ENCODE measurements at places on chromosomes 7 and 10.

GRCh38 chr7:101479217-101479616, 116.5 kb downstream of the COL26A1 start:
- ATAC-seq, result no peak

DNA sequence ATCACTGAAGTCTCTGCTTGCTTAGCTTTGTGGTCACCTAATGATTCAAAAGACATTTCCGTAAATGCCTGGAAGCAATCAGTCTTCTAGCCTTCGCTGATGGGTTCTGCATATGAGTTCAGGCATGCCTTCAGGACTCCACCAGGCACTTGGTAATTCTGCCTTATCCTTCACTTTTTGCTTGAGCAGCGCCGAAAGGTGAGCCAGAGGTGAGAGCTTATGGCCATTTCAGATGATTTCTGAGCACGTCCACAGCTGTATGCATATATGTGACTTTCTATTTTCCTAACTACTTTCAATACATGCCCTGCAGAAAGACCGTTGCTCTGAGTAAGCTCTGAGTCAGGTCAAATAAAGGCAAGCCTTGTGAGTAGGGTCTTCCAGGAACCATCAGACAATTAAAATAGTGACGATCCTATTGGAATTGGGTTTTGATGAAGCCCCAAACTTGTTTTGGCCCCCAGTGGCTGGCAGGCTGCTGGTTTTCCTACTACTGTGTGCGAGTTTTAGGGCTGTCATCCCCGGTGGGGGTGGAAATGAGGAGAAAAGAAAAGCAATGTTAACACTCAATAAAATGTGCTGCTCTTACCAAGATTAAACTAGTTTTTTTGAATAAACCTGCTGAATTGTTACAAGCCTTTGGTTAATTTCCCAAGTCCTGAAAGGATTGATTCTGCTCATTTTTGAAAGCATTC, 154.4 kb upstream of the AKR1E2 start:
- ATAC-seq, result peak; percentile 98

GRCh38 chr7:31052841-31053601, 913 bp downstream of the ADCYAP1R1 start:
- no peak for ATAC-seq

DNA sequence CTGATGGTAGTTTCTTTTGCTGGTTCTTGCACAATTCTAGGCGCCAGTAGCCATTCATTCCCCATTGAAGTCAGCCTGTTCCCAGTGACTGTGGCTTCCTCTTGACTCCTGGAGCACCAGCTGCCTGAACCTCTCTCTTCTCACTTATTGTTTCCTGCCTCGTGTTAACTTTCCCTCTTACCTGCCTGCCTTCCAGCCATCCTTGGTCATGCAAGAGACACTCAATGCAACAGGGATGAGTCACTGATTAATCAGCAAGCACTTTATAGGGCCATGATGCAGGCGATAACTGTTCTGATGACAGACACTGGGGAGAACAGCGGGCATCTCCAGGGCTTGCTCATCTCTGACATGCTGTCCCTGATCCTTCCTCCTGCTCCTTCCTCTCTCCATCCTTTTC, 122.0 kb downstream of the PLCE1 start:
- peak; percentile 31 for ATAC-seq

DNA sequence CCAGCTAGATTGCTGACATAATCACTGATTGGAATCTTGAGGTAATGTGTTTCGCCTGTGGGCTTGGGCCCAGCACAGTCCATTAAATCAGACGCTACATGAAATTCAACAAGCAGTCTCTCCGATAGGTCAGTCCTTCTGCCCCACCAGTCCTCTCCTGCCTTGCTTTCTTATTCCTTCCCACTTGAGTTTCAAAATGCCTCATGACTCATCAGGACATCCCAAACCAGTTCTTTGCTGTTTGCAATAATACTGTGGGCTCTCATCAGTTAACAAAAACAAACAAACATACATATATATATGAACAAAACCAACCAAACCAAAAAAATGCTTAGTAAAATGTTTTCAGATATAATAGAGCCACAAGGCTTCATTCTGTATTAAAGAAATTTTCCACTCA, 599.0 kb downstream of the SORCS1 start:
- ATAC-seq, result peak; percentile 55

- no peak for ATAC-seq
Observed at GRCh38 chr10:30466445-30466844, 32.5 kb downstream of the MAP3K8 start.

DNA sequence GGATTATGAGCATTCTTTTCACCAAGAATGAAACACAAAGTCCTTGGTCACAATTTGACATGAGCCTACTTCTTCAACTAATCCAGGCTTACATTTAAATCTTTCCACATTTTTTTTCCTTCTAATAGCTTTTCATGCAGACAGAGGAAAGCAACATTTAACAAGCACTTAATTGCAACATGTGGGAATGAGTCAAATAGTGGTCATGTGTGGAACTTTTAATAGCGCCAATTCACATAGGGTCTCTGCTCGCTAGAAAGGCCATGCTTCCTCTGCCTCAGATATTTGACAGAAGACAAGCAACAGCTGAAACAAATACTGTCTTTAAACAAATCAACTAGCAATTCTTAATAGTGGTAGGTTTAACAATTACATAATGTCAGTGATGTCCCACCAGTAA, 285.9 kb upstream of the ETV1 start:
- ATAC-seq, result no peak

DNA sequence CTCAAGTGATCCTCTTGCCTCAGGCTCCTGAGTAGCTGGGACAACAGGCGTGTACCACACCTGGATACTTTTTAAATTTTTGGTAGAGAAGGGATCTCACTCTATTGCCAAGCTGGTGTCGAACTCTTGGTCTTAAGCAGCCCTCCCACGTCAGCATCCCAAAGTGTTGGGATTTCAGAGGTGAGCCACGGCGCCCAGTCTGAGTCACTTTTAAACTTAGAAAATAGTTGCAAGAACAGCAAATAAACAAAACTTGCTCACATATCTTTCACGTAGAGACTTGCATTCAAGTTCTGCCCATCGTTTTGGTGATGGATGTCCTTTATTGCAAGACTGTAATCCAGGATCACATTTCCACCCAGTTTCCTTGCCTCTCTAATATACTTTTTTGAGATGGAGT, 16.6 kb downstream of the GTF2I start:
- peak; percentile 85 for ATAC-seq

- peak; percentile 52 for ATAC-seq
Observed at GRCh38 chr7:23106823-23107663, 1.5 kb downstream of the KLHL7 start.

DNA sequence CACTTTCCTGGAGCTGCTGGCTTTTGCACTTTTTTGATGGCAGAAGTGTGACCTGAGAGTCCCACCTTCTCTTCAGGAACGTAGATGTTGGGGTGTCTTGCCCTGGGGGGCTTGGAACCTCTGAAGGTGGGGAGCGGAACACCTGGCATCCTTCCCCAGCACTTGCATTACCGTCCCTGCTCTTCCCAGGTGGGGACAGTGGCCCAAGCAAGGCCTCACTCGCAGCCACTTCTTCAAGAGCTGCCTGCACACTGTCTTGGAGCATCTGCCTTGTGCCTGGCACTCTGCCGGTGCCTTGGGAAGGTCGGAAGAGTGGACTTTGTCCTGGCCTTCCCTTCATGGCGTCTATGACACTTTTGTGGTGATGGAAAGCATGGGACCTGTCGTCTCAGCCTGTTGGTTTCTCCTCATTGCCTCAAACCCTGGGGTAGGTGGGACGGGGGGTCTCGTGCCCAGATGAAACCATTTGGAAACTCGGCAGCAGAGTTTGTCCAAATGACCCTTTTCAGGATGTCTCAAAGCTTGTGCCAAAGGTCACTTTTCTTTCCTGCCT, 31.1 kb downstream of the PFKFB3 start:
- ATAC-seq, result no peak

DNA sequence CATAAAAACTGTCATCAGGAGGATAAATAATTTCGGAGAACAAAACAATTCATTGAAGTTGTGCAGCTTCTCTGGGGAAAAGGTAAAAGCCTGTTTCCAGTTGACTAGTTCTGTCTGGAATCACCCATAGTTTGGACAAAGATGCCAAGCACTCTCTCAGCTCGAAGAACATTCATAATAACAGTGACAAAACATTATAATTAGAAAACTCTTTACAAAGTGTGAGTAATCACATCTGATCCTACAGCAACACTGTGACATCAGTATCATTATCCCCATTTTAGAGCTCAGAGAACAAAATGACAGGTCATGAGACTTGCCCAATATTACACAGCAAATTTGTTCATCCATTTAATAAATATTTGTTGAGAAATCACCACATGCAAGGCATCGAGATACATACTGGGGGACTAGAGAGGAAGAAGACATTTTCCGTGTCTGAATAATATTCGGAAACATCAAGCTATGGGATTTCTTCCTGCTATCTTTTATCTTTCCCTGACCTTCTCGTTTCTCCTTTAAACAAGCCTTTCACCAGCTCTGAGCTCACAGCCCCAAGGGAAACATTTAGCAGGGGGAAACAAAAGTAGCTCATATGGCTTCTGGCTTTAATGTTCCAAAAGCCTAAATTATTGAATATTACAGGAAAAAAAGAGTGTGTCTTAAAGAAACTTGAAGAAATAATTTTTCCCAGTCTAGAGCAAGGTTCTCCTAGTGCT, 123.3 kb upstream of the GHITM start:
- ATAC-seq, result no peak

DNA sequence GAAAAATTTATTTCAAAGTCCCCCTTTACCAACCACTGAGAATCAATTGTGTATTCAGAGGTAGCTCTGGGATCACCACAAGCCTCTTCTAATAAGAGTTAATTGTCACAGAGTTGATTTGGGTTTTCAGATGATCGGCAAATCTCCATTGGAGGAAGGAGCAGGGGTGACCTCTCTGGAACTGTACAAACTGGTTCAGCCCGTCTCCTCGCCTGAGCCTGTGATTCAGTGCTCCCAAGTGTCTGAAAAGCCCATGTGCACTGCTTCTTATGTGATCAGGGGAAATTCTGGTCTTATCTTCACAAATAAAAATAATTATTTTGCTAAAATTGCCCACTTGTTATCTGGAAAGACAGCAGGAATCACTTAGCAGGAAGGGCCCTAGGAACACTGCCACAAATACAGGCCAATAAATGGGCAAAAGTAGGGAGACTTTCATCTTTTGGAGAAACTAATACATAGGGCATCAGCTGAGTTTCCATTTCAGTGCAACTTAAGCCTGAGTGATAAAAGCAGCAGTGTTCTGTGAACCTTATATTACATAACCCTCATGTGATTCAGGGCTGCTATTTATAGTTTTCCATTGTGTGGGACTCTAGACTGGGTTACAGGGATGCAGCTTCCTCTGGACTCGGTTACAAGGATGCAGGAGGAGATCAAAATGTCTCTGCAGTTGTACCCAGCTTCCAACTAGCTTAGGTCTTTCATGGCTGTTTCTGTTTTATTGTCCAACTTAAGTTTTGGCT, 32.3 kb downstream of the CDK1 start:
- ATAC-seq, result peak; percentile 86

- no peak for ATAC-seq
Observed at GRCh38 chr7:126001349-126001748, 1071.7 kb upstream of the POT1 start.

- no peak for ATAC-seq
Observed at GRCh38 chr7:47885987-47886811, 62.1 kb downstream of the PKD1L1 start.

GRCh38 chr7:16564909-16565426, 38.3 kb downstream of the LRRC72 start:
- ATAC-seq, result peak; percentile 58

DNA sequence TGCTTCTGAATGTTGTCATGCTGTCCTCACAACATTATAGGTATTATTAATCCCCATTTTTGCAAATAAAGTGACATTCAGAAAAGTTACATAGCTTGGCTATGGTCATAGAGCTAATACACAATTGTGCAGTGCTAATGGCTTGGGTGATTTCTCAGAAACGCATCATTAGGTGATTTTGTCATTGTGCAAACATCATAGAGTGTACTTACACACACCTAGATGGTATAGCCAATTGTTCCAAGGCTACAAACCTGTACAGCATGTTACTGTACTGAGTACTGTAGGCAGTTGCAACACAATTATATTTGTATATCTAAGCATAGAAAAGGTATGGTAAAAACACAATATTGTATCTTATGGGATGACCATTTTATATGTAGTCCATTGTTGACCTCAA, 91.0 kb downstream of the BTAF1 start:
- peak; percentile 79 for ATAC-seq

- ATAC-seq, result no peak
Observed at GRCh38 chr10:71237843-71238623, 25.7 kb downstream of the UNC5B start.

GRCh38 chr10:43698156-43698555, 49.5 kb upstream of the ZNF32 start:
- no peak for ATAC-seq

- ATAC-seq, result no peak
Observed at GRCh38 chr10:61832866-61833481, 68.5 kb upstream of the ARID5B start.

DNA sequence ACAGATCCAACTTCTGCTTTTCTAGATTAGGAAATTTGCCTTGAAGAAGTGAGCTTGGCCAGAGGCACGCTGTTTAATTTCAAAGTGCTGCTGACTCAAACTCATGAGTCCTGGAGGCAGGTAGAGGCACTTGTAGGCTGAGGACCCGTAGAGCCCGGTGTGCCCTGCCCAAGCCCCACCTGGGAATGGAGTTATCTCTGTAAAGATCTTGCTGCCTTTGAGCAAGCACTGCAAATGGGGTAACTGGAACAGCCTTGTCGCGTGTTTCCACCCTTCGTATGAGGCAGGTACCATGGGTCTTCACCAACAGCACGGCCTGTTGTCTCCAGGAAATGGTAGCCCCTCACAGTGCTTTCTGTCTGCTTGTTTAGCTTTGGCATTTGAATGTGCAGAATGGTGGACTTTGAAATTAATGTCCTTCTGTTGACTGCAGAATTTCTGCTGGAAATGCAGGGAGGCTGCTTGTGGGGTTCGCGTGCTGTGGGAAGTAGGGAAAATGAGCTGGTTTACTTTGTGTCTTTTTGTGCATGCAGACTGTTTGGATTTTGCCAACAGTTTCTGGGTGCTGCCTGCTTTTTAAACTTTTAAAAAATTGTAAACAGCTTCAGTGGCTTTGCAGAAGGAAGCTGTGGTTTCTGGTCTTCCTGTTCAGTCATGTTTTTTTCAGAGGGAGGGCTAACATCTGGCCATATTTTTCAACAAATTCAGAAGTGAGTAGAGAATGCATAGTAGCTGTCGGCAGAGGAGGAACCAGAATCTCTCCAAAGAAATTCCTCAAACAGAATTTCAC, 27.2 kb downstream of the CCM2 start:
- ATAC-seq, result peak; percentile 55

DNA sequence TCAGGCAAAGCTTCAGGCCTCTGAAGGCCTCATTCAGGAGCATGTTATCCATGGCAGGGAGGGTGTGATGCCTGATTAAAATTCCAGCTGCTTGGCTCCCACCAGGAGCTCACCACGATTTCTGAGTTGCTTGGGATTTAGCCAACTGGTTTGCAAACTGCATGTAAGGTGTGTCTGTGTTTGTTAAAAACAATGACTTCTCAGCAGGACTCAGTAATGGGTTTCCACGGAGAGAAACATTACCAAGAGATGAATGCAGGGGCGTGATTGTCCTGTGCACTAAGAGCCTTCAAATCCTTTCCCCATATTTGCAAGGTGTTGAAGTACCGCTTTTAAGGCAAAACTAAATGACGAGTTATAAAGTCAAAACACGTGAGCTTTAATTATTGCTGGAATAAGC, 88.8 kb upstream of the BTBD16 start:
- ATAC-seq, result no peak

GRCh38 chr10:124307591-124307990, 111.1 kb downstream of the OAT start:
- ATAC-seq, result no peak

- no peak for ATAC-seq
Observed at GRCh38 chr10:26650406-26650805, 47.1 kb upstream of the PDSS1 start.

GRCh38 chr7:35701287-35701900, 6.5 kb upstream of the HERPUD2 start:
- ATAC-seq, result peak; percentile 56

- no peak for ATAC-seq
Observed at GRCh38 chr7:140903741-140904480, 20.8 kb downstream of the BRAF start.

All from esophagus mucosa (tissue), 1 donor.